ENCODE measurements at places on chromosomes 7 and 10. TPM values are rescaled to one million over a fixed set of nuclear protein-coding genes. Genes with fewer than 3 reads are reported as not detected.

- H3K36me3 ChIP-seq = no peaks in the 10 kb centered on the region
- no peaks in the 10 kb centered on the region for H3K27me3 ChIP-seq
- H3K4me3 ChIP-seq = no peak overlapping the region
- DNase-seq = no peak
- no peak overlapping the region for H3K27ac ChIP-seq
- H3K4me1 ChIP-seq = no peaks in the 10 kb centered on the region
These were observed 127.2 kb downstream of the SLIT1 start for GRCh38 chr10:97058521-97058920.

LFNG gene
- total RNA-seq = 102 TPM

DNA sequence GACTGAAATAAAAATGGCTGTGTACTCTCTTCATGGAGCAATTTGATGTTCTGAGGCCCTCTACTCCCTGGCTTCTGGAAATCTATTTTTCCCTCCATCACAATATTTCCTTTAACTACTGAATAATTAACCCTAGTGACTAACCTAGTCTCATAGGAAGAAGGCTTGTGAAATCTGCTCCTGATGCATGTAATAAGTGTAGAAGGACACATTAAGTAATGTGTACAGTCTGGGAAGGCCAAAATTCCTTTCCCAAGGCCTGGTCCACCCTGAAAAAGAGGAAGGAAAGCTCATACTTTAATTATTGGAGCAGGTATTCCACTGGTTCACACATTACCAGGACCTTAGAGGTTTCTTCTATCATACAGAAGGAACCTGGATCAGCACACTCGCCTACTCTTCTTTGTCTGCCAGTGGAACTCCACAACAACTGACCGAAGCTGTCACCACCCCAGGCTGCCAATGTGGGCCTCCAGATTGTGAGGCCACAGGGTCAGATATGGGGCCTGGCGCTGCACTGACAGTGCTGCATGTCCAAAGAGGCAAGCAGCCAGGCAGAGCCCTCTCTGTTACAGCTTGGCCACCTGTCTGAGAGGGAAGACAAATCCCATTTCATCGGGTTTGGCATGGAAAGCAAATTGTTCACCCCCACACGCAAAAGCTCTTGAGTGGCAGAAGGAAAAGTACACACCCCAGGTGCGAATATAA, 54.4 kb upstream of the FAM133B start:
- H3K27me3 ChIP-seq = no peaks in the 10 kb centered on the region
- H3K36me3 ChIP-seq = no peaks in the 10 kb centered on the region
- H3K27ac ChIP-seq = no peak overlapping the region
- DNase-seq = no peak
- H3K4me3 ChIP-seq = no peak overlapping the region
- no peaks in the 10 kb centered on the region for H3K4me1 ChIP-seq

GRCh38 chr7:41870461-41871138, 167.7 kb upstream of the INHBA start:
- no peaks in the 10 kb centered on the region for H3K4me1 ChIP-seq
- no peak for DNase-seq
- no peaks in the 10 kb centered on the region for H3K36me3 ChIP-seq
- H3K27ac ChIP-seq = no peak overlapping the region
- no peaks in the 10 kb centered on the region for H3K27me3 ChIP-seq

IRF5 gene
- total RNA-seq = not detected

GRCh38 chr10:30806850-30807249, 177.3 kb upstream of the LYZL2 start:
- no peak for DNase-seq
- H3K4me1 ChIP-seq = peaks cover 5% of the 10 kb centered on the region

CNTNAP2 gene
- total RNA-seq = not detected

DNA sequence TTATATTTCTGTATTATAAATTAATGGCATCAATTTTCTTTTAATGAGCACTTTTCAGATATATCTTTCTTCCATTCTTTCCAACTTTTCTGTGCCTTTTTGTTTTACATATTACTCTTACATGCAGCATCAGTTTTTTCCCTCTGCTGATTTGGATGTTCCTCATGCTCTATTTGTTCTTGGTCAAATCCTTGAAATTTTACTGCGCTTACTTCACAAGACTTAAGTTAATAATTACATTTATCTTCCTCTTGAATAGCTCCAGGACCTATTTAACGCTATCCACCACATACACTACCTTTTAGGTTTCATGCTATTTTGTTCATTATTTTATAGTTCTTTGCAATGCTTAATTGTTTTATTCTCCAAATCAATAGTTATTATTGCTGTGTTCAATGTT, 97.6 kb upstream of the CTTNBP2 start:
- H3K27ac ChIP-seq = no peak overlapping the region
- H3K4me1 ChIP-seq = no peaks in the 10 kb centered on the region
- H3K27me3 ChIP-seq = no peaks in the 10 kb centered on the region
- no peak overlapping the region for H3K4me3 ChIP-seq
- no peaks in the 10 kb centered on the region for H3K36me3 ChIP-seq
